ENCODE measurements at places on chromosomes 16 and 17. TPM values are rescaled to one million over a fixed set of nuclear protein-coding genes. Genes with fewer than 3 reads are reported as not detected.

The NHLRC4 gene
- total RNA-seq: 4.0 TPM

The ENKD1 gene
- total RNA-seq: 14.6 TPM

The CBX2 gene
- 9.0 TPM for total RNA-seq

DNA sequence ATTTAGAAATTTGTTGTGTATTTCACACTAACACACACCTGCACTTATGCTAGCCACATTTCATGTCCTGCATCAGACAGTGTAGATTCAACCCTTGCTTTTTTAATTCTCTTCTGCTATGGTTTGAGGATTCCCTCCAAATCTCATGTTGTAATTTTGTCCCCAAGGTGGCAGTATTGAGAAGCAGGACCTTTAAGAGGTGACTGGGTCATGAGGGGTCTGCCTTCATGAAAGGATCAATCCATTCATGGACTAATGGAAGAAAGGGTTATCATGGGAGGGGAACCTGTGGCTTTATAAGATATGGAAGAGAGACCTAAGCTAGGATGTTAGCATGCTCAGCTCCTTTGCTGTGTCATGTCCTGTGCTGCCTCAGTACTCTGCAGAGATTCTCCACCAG is 1032.2 kb downstream of the CDH11 start:
- no peak for DNase-seq

DNA sequence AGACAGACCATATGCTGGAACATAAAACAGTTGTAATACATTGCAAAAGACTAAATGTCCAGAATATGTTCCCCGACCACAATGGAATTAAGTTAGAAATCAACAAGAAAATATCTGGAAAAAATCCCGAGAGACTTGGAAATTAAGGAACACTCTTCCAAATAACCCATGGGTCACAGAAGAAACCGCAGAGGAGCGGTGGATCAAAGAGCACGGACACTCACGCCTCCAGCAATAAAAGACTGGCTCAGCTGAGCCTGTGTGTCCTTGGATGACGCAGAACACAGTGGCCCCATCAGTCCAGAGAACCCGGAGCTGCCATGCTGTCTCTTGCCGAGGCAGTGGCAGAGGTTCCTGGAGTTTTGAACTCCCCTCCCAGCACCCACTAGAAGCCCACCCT is 30.9 kb upstream of the FOXF1 start:
- DNase-seq: no peak

- DNase-seq: no peak
These were observed 64.8 kb downstream of the C16orf95 start for GRCh38 chr16:87252269-87252970.

DNA sequence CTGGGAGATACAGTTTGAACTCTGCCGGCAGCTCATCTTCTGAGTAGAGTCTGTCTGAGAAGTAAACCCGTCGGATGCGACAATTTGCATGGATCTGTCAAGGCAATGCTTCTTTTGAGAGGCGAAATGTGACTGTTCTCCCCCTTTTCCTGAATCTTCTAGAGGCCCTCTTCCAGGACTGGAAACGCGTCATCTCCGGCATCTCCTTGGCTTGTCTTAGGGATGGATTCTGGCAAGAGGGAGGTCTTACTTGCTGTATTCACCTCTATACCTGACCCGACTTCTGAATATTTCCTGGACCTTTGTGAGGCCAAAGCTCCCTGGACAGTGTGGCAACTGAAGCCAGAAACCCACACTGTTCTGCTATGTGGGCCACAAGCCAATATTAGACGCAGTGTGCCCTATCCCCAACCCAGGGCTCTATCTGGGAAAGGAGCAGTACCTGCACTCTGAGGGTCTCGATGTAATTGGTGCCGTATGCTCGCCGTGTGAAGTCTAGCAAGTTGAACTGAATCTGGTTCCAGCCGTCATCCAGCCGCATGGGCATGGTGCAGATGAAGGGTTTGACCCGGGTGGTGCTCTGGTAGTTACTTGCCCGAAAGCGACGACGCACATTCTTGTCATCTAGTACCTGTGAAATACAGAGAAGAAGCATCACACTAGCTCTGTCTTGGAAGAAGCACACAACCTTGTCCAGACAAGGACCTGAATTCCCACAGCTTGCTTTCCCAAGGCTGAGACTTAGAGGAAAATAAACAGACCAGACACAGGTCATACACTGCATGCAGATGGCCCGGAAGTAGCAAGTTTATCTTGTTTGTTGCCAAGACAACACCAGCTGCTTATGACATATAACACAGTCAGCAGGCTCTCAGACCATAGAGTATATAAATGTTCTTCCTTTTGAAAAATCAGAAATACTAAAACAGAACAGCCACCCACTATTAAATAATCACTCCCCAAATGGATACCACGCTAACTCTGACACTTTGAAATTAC is 14.1 kb downstream of the CFAP20 start:
- no peak for DNase-seq

DNA sequence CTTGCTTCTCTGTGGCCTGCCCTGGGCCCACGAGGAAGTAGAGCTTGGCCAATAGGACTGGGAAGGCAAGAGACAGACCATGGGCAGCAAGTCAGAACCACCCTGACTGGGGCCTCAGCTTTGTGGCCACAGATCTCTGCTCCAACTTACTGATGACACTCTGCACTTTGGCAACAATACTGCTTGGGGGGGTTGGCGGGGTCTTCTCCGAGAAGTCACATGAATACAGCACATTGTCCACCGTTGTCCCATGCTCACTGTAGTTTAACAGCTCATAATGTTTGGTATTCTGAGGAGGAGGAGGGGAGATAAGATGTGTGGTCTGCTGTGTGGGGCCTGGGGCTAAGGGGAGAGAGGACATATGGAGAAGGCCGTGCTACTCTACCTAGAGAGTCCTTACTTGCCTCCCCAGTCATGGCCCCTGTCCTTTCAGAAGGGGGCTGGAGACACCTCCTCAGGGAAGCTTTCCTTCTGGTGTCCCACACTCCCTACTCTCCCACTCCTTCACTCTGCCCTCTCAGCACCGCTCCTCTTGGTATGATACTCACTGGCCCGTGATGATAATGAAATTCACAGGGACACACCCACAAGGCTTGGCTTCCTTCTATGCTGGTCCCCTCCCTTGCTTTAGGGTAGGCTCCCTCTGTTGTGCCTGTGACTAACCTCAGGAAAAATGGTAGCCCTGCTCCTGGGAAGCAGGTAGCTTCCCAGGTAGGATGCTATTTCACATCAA is 4.0 kb upstream of the DHRS13 start:
- no peak for DNase-seq

All from Panc1 (cell line).